ENCODE measurements at places on chromosomes 2 and 18.

DNA sequence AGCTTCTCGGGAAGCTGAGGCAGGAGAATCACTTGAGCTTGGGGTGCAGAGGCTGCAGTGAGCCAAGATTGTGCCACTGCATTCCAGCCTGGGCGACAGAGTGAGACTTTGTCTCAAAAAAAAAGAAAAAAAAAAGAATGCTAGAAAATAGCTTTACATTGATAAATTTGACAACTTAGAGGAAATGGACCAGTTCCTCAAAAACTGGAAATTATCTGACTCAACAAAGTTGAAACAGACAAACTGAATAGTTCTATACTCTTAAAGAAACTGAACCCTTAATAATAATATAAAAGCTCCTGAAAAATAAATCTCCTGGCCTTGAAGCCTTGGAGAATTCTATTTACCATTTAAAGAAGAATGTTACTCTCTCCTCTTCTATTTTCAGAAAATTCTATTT lies 151.0 kb upstream of the BCL2L11 start:
- DNase-seq: no peak

DNA sequence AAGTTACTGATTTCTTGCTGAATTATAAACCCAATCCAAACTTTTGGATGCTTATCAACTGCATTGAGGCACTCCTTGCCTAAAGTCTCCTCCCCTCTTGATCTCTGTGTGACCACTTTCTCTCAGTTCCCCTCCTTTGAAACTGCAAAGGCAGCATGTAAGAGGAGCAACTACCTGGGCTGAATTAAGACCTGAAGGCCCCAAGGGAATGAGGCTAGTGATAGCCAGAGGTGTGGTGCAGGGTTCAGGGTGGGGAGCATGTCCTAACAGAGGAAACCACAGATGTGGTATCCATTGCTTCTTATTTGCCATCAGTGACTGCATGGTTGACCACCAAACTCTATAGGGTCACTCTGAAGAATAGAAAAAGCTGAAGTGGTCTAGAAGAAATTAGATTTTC lies 557.9 kb downstream of the TNS1 start:
- DNase-seq: no peak

- no peak for DNase-seq
Observed at GRCh38 chr2:61978522-61978921, 73.0 kb downstream of the COMMD1 start.

DNA sequence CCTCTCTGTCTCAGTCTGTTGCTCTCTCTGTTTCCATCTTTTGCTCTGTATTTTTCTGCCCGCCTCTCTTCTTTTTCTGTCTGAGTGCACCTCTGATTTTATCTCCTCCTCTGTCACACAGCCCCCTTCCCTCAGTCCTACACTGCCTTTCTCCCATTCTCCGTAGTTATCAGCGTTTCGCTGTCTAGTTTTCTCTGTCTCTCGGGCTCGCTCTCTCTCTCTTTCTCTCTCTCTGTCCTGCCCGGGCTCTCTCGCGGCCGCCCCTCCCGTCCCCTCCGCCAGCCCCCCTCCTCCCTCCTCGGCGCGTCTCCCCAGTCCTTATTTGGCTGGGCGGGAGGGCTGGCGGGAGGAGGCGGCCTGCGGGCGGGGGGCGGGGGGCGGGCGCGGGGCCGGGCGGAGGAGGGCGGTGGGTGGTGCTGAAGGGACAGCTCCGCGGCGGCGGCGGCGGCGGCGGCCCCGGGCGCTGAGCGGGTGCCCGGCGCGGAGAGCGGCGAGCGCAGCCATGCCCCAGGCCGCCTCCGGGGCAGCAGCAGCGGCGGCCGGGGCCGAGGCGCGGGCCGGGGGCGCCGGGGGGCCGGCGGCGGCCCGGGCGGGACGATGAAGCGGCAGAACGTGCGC lies at the start of gene KCNK3:
TSS of gene KCNK3 (plus strand) at position 444 of the 618 bp plus-strand sequence. CDS start at position 598, 154 bp downstream.
- DNase-seq: peak; percentile 57

DNA sequence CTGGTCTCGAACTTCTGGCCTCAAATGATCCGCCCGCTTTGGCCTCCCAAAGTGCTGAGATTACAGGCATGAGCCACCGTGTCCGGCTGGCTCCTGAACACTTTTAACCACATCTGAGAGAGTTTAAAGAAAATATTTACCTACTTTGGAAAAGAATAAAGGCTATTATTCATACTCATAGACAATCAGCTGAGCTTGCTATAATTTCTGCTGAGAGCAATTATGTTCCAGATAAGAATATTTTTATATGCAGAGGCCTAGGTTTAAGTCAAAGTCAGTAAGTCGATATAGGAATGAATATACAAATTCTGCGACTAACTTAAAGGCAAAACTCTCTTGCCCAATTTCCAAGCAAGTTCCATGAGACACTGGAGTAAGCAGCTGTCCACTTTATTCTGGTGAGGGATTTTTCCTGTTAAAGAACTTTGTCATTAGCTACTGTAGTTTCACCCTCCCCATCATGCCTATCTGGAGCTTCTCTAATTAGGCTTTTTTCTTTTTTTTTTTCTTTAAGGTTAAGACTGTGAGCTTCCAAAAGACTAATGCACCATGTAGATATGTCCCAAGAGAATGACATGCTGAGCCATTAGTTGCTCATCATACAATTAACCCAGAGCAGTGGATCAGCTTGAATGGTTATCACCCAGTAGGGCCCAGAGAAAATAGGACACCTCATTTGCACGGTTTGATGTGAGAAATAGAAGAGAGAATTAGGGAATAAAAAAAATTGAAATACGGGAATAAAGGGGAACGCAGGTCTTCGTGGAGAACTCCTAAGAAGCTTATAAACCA lies 260.1 kb downstream of the KCNE4 start:
- no peak for DNase-seq

GRCh38 chr2:21590026-21590690 lies 466.4 kb downstream of the TDRD15 start:
- DNase-seq: no peak

GRCh38 chr2:25615386-25615785 lies 58.0 kb downstream of the DTNB start:
- DNase-seq: no peak

DNA sequence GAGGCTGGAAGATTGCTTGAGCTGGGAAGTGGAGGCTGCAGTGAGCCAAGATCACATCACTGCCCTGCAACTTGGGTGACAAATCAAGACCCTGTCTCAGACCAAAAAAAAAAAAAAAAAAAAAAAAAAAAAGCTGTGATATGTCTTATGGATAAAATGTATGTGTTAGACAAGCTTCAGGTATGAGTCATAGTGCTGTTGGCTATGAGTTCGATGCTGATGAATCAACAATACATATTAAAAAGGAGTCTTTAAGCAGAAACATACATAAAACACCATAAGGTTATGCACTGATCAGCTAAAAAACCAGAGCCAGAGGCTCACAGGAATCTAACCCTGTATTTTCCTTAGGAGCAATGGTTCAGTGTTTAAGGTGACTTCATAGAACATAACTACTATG lies 332.3 kb downstream of the NCKAP5 start:
- DNase-seq: no peak

DNA sequence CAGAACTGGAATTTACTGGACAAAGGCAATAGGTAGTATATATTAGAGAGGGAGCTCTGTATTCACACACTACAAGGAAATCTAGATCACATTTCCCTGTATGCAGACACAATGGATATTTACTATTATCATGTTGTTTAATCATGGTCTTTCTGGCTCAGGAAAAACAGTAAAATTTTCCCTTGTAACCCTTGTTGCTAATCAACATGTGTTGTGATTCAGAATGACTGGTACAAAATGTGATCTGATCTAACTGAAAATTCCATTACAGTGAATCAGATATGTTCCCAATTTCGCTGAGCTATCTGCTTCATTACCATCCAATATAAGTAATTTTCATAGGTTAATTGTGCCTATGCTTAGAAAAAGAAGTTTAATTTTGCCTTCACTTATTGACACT lies 1109.7 kb downstream of the LRP1B start:
- peak; percentile 4 for DNase-seq

- DNase-seq: no peak
Observed at GRCh38 chr2:182444806-182445205, 18.0 kb upstream of the PDE1A start.

- DNase-seq: no peak
Observed at GRCh38 chr18:49201464-49201863, 250.7 kb upstream of the SMAD7 start.

DNA sequence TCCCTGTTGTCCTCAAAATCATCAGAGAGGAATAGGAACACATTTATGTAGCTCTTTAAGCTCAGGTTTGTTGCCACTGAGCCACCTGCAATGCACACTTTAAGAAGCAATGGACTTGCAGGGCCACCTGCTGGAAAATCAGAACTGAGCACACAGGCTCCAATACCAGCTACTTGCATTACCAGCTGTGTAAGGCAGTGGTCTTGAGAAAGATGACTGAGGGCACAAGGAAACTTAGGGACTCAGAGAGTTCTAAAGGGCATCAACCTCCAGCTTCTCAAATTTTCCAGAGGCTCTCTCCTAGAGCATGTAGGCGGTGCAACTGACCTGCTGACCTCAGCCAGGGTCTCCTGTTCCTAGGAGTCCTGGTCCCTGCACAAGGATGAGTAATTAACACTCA lies 2.5 kb upstream of the CNDP2 start:
- DNase-seq: no peak

DNA sequence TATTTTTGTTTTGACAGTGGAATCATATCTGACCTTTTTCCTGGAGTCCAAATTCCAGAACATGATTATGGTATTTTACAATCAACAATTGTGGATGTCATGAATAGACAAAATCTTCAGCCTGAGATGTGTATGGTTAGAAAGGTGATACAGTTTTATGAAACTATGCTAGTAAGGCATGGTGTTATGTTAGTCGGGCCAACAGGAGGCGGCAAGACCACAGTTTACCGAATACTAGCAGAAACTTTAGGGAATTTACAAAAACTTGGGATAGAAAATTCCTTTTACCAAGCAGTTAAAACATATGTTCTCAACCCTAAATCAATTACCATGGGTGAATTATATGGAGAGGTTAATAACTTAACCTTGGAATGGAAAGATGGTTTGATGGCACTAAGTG lies 137.0 kb downstream of the DNAH6 start:
- no peak for DNase-seq

Data from HTR-8/SVneo (cell line).